ENCODE measurements at places on chromosomes 6 and 20.

DNA sequence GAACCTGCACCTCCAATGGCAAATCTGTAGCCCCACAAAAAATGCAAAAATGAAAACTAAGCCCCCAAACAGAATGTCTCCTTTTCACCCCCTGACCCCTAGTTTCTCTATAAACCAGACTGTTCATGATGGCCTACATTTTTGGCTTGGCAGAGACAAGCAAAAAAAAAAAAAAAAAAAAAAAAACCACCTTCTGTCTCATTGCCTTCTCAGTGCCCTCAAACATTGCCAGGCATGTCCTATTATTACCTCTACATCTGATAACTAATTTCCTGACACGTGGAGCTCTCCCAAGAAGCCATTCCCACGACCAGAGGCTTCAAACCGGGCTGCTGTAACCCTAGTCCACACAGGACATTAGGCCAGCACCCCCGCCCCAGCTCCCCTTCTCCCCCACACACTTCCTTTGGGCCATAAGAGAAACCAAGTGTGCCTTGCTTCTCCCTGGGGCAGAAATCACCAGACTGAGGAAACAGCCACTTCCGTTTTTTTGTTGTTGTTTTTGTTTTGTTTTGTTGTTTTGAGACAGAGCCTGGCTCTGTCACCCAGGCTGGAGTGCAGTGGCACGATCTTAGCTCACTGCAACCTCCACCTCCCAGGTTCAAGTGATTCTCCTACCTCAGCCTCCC, 65.4 kb downstream of the GPR6 start:
- DNase-seq = no peak

- no peak for DNase-seq
Observed at GRCh38 chr20:30486103-30486478, 771.4 kb upstream of the DEFB115 start.

GRCh38 chr6:32459781-32460424, 20.2 kb downstream of the HLA-DRA start:
- no peak for DNase-seq

DNA sequence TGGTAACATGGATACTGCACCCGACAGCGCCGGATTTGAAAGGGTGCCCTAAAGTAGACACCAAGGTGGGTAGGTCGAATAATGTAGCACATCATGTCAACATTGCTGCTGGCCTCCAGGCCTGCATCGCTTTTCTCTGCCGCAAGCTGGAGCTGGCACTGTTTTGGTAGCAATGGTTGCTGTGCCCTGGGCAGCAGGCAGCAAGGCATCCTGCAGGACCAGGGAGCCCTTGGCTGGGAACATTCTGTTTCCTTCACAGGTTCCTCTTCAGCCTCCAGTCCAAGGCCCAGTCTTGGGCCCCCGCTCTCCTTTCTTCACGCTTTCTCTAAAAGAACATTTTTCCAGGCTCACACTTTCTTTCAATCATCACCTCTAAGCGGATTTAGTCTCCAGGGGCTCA, 365.8 kb upstream of the JARID2 start:
- DNase-seq = no peak

- DNase-seq = no peak
Observed at GRCh38 chr6:106281088-106281487, 44.5 kb downstream of the ATG5 start.

DNA sequence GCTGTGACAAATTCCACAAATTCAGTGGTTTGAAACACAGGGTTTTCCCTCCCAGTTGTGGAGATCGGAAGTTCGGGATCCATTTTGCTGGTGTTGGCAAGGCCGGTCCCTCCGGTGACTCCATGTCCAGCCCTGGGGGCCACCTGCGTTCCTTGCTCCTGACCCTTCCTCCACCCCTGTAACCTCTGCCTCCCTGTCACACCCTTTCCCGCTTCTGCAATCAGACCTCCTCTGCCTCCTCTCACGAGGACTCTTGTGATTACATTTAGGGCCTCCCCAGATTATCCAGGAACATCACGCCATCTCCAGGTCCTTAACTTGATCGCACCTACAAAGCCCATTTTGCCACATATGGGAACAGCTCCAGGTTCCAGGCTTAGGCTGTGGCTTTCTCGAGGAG, 12.5 kb downstream of the RPS6KA2 start:
- DNase-seq = no peak

DNA sequence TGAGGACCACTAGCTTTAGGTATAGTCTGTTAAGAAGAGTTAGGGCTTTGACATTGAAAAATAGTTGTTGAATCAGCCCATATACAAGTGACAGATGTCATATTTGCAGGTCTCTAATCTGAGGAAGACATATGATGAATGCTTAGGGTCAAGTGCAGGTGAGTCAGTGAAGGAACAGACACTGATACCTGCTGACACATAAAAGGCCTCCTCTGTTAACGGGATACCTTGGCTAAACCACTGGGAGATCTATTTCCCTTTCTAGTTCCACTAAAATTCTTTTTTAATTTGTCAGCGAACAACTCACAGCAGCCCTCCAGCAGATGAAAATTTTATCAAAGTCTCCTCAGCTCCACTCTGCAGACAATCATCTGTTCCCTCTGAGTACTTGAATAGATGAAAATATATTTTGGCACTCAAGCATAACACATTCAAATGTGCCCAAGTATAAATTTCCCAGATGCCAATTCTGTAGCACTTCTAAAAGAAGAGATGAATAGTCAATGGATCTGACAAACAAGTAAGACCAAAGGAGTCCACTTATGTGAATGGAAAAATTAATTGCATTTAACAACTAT, 154.0 kb downstream of the KIF16B start:
- DNase-seq = no peak

GRCh38 chr20:51182571-51182970, 159.7 kb upstream of the KCNG1 start:
- no peak for DNase-seq

GRCh38 chr6:74115674-74116073, 419.7 kb downstream of the CD109 start:
- no peak for DNase-seq

- no peak for DNase-seq
Observed at GRCh38 chr6:92377137-92377536, 1042.2 kb downstream of the EPHA7 start.

- no peak for DNase-seq
Observed at GRCh38 chr6:98454809-98455322, 379.5 kb upstream of the POU3F2 start.

DNA sequence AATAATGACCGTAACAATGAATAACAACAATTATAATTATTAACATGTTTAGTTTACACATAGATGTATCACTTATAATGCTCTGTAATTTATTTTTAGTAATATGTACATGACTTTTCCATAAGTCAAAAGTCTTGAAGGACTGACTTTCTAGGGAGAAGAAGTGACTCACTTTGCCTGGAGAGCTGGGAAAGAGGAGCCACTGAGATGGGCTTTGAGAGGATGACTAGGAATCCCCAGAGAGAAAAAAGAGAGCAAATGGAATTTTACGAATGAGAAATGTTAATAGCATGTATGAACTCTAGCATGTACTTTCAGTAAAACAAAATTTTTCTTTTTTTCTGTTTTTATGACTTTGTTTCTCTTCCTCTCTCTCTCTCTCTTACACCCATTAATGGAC, 67.8 kb upstream of the RALY start:
- DNase-seq = no peak

DNA sequence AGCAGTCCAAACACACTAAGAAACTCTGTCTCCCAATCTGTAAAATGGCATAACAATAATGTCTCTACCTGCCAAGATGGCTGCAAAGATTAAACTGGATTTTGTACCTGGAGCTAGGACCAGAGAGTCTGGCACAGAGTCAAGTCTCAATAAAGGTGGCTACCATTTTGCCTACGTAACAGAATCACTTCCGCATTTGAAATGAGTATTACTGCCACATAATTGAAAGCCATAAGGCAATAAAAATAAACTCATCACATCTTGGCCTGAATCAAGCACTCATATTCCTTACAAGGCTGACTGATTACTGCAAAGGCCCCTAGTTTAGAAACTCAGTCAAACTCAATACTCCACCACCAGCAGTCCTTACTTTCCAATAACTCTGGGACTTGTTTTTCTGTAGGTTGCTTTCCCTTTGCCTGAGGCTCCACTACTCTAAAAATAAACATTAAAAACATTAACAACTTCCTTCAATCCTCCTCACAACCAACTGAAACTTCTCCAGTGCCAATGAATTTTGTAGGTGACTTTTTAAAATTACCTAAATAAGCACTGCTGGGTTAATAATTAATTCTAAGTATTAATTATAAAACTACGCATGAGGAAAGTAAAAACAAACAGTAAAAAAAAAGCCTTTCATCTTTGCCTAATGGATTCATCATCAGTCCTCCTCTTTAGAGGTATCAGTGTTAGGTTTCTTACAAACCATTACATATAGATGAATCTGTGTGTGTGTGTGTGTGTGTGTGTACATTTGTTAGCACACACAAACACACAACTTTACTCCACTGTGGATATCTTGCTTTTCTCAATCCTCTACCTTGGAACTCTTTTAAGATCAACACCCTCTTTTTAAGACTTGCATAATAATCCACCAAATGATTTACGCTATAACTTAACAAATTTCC, 3.7 kb downstream of the KIF16B start:
- DNase-seq = no peak

DNA sequence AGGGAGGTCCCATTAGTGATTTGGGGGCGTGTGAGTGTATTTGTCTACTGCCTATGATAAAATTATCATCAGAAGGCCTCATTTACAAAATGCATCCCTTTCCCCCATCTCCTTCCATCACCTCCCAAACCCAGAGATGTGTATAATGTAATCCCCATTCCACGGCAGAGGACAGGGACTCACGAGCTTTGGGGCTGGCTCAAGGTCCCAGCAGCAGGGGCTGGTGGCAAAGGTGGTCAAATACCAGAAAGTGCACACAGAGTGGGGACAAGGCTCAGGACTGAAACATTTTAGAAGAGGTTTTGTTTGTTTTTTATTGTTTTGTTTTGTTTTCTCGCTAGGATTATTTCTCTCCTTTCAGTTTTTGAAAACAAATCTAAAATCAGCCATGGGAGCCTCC, 68.5 kb upstream of the TOP1 start:
- no peak for DNase-seq

DNA sequence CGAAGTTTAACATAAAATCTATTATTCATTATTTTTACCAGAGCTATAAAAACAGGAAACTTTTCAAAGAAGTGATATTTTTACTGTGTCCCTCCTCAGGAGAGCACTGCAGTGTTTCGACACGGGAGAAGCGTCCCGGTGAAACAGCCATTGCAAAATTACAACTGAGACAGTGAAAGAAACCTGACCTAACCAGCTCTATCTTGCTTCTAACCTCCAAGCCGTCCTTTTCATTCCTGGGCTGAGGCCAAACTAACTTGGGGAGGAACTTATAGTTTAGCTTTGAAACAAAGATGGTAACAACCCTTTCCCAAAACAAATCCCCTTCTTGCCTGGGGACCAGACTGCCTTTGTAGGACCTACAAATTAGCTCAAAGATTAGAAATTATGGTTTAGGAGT, 79.2 kb downstream of the WDR27 start:
- no peak for DNase-seq

GRCh38 chr6:161406646-161407045, 132.8 kb upstream of the AGPAT4 start:
- DNase-seq = no peak

GRCh38 chr6:113856625-113857555, at the start of gene MARCKS:
MARCKS (plus strand) TSS chr6:113857345; CDS start chr6:113857746, 401 bp downstream.
- DNase-seq = peak; percentile 90

- no peak for DNase-seq
Observed at GRCh38 chr20:9332791-9333479, 181.5 kb upstream of the LAMP5 start.

GRCh38 chr20:2298701-2299100, 2.9 kb downstream of the TGM3 start:
- no peak for DNase-seq

DNA sequence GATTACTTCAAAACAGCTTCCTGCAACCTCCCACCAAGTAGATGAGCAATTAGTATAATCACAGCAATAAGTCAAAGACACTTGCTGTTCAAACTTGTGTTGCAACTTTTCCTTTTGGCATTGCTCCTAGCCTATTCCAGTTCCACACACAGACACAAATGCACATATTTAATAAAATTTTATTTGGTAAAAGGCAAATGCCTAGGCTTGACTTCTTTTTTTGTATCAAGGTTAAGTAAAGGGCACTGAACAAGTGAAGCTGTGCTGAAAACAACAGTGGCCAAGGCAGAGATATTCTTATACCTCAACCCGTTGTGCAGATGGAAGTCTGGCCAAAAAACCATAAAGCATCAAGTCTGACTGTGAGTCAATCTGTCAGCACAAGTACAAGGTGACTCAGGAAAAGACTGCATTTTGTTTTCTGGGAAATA, 708.4 kb upstream of the CITED2 start:
- DNase-seq = no peak

GRCh38 chr6:106608080-106608668, 21.1 kb downstream of the RTN4IP1 start:
- no peak for DNase-seq

DNA sequence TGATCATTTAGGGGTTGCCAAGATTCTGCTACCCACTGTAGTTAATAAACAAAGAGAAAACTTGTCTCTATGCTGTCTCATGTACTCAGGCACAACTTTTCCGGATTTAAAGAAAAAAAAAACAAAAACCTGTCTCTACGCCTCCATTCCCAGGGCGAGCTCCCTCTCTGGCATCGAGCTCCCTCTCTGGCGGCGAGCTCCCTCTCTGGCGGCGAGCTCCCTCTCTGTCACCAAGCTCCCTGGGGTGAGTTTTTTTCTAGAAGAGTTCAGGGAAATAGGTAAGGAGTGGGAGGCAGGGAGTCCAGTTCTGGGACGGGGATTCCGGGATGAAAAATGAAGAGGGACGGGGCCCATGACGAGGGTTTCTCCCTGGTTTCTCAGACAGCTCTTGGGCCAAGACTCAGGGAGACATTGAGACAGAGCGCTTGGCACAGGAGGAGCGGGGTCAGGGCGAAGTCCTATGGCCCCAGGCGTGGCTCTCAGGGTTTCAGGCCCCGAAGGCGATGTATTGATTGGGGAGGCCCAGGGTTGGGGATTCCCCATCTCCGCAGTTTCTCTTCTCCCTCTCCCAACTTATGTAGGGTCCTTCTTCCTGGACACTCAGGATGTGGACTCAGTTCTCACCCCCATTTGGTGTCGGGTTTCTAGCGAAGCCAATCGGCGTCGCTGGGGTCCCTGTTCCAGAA, 16.5 kb upstream of the HLA-A start:
- no peak for DNase-seq

DNA sequence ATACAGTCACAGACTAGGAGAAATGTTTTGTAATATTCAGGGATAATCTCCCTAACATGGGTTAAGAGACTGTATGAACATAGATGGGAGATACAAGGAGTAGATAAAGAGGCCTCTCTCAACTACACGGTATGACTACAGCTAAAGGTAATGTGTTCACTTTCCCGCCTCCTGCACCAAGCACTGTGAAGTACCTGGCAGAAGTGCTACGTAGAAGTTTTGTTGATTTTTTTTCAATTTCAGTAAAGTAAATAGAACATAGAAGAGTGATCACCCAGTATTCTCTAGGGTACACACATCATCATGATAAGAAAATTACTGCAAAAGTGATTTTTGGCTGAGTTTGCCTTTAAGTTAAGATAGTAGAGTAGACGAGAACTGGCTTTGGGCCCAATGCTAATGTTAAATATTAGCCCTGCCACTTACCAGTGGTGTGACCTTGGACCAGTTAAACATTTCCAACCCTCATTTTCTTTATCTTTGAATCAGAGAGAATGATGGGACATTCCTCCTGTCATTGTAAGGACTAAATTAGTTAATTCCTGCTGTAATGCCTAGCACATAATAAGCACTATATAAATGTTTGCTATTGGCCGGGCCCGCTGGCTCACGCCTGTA, 183.6 kb downstream of the COL9A1 start:
- no peak for DNase-seq

GRCh38 chr6:26403893-26404292, 1.8 kb downstream of the BTN3A1 start:
- DNase-seq = no peak

Measured in sciatic nerve (tissue), 2 donors.